Tibial artery (tissue), 4 donors: ENCODE measurements at places on chromosomes 2 and 18.

DNA sequence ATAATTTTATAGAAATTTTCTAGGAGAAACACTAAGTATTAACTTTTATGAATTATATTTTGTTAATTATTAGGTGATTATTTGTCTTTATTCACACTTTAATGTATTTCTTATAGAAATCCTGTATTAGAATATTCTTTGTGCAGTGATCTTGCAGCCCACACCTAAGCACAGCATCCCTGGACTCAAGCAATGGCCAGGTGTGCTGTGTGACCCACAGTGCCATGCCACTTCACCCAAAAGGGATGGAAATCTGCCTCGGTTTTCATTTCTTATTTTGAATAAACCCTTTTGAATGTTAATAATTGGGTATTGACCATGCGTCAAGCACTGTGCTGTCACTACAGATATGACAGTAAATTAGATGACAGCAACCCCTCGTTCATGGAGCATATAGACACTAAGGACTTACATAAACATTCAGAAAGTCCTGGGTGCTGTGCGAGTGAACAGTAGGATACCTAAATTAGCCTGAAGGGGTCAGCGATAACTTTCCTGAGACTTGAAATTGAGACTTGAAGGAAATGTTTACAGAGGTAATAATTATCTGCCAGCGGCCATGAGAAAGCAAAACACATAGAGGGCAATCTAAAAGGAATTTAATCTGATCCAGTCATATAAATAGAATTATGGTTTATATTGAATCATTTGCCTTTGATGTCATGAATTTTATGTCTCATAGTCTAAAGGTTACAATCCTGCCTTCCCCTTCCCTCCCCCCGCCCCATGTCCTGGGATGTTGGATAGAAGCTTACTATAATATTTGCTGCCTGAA is 52.7 kb upstream of the CALCRL start:
- no peak for DNase-seq

GRCh38 chr2:39378968-39379367 is 58.1 kb downstream of the MAP4K3 start:
- DNase-seq = no peak

DNA sequence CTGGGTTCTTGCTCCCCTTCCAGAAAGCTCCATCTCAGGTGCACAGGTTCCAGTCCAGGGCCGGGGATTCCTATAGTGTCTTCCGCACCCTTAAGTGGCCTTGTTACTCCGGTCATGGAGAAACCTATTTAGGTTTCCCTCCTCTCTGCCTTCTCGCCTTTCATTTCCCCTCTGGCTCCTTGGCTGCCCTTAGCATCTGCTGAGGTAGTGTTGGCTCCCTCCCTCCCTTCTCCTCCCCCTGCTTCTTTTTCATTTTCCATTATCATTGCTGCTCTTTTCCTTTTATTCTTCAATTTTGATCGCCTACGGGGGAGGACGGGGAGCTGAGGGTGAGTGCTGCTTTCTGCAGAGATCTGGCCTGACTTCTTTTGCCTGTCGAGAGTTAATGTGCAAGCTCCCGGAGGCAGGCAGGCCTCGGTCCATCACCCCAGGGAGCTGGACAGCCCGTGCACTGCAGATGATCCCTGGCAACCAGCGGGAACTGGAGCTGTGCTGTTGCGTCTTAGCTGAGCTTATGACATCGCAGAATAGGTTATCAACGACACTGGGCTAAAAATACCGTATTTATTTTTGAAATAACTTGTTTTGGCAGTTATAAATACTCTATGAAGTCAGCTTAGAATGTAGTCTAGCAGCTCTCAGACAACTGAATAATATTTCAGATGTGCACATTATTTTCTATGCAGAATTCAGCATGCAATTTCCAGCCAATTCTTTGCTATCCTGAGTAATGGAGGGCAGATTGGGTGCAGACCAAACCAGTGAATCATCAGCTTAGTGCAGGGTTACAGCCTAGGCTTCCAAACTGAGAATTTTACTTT is 141.9 kb downstream of the SLC4A3 start:
- DNase-seq = no peak

- DNase-seq = no peak
Measured at GRCh38 chr2:122163617-122164016, 408.2 kb downstream of the TSN start.

DNA sequence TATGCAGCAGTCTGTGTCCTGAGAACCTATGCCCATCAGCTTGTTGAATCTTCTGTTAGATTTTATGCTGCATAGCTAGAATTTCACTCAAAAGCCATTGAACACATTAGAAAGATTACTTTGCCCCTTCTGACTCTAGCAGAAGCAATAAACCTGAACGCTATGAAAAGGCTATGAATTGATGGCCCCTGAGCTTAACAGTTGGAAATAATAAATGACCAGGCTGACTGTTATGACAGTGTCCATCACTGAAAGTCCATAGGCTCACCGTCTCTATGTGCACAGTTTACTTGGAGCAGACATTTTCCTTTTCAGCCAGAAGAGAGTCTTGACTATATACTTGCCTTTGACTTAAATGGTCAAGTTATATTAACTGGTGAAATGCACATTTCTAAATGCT is 1618.8 kb upstream of the ACVR2A start:
- DNase-seq = no peak

DNA sequence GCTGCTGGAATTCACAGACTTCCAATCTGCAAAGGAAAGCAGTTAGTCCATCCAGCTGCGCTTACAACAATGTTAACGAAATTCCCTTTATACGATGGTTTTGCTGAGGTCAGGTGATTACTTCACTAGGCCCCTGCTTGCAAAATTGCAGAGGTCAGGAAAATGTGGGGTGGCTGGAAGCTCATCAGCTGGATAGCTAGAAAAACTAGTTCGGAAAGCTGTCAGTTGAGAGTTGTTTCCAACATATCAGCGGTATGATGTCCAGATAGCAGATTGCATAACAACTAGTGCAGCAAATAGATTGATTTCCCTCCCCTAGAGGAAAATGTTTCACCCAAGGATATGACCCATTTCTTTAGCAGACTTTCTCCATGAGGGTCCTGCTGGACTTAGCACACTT is 2021.1 kb upstream of the CELF4 start:
- no peak for DNase-seq

GRCh38 chr2:17682098-17682857 is 71.3 kb downstream of the SMC6 start:
- DNase-seq = no peak

DNA sequence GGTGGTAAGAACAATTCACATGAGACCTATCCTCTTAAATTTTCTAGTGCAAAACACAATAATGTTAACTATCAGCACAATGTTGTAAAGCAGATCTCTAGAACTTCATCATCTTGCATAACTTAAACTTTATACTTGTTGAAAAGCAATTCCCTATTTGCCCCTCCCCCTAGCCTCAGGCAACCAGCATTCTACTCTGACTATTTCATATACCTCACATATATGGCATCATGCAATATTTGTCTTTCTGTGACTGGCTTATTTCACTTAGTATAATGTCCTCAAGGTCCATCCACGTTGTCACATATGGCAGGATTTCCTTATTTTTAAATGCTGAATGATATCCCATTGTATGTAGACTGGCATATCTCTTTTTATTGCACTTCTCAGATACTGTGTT is 86.5 kb downstream of the STRADB start:
- DNase-seq = no peak

- DNase-seq = no peak
Measured at GRCh38 chr2:121006743-121007489, 271.2 kb downstream of the GLI2 start.

DNA sequence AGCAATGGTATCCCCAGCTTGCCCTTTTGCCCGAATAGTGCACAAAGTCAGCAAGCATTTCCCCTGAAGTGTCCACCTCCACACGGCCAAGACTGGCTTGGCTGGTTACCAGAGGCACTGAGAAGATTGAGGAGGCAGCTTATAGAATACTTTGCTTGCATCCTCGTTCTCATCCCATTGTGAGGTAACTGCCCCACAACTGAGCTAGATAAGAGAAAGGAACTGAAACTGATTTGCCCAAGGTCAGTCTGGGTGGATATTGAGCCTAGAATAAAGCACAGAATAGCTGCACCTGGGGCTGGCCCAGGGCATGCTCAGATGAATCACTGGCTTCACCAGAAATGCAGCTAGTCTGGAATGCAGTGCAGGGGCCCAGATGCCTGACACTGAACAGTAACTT is 32.7 kb upstream of the MAP4K3 start:
- DNase-seq = no peak
